ENCODE measurements at places on chromosomes 3 and 15. TPM values are rescaled to one million over a fixed set of nuclear protein-coding genes. Genes with fewer than 3 reads are reported as not detected.

- no peak for DNase-seq
Observed at GRCh38 chr3:183038757-183039156, 58.4 kb upstream of the DCUN1D1 start.

The ZMYND10 gene
- 3.8 TPM for total RNA-seq

GRCh38 chr15:39736412-39737195 lies 46.0 kb downstream of the FSIP1 start:
- DNase-seq: no peak

The PCSK6 gene
- total RNA-seq: 0.54 TPM

GRCh38 chr15:88345962-88346361 lies 89.4 kb upstream of the NTRK3 start:
- no peak for DNase-seq

DNA sequence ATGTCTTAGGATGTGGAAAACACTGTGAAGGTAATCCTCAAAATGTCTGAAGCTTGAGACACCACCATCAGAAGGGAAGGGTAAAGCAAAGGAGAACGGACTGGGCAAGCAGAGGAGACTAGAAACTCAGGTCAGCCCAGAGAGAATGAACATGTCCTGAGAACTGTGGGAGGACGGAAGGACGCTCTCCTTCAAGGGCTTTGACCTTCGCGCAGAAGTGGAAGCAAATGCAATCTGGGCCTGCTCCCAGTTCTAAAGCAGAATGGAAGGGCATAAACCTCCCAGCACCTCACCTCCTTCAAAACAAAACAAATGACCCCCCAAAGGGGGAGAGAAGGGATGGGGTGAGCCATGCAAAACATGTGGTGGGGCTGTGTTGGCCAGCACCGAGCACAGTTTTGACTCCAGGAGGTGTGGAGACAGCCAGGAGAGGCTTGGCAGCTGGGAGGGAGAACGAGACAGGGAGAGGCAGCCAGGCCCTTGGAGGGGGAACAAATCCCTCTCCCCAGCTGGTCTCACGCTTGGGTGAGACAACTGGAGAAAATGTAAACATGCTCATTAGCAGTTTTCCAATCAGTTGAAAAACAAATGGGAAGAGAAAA lies 222.4 kb upstream of the WNT5A start:
- DNase-seq: no peak

The OSTN gene
- not detected for total RNA-seq

The HTR3E gene
- not detected for total RNA-seq

GRCh38 chr15:75042730-75043508 lies 19.5 kb downstream of the PPCDC start:
- DNase-seq: peak; percentile 99

DNA sequence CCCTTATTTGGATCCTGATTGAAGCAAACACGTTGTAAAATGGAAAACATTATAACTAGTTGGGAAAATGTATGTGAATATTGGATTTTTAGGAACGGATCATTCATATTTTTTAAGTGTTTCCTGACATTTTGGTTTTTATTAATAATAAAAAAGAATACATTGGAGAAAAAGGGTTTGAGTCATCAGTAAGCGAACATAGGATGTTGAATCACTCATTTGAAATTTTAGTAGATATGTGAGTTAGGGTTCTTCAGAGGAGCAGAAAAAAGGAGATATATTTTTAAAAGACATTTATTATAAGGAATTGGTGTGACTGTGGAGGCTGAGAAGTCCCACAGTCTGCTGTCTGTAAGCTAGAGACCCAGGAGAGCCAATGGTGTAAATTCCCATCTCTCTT lies 258.5 kb downstream of the PTPRG start:
- DNase-seq: no peak

GRCh38 chr3:98994128-98994762 lies 92.8 kb upstream of the DCBLD2 start:
- peak; percentile 7 for DNase-seq

The POLR2M gene
- total RNA-seq: 99.9 TPM

The PARP15 gene
- 7.0 TPM for total RNA-seq

- DNase-seq: no peak
Observed at GRCh38 chr3:10319251-10319650, 1.7 kb downstream of the SEC13 start.
